ENCODE measurements at places on chromosomes 2 and 18. TPM values are rescaled to one million over a fixed set of nuclear protein-coding genes. Genes with fewer than 3 reads are reported as not detected.

DNA sequence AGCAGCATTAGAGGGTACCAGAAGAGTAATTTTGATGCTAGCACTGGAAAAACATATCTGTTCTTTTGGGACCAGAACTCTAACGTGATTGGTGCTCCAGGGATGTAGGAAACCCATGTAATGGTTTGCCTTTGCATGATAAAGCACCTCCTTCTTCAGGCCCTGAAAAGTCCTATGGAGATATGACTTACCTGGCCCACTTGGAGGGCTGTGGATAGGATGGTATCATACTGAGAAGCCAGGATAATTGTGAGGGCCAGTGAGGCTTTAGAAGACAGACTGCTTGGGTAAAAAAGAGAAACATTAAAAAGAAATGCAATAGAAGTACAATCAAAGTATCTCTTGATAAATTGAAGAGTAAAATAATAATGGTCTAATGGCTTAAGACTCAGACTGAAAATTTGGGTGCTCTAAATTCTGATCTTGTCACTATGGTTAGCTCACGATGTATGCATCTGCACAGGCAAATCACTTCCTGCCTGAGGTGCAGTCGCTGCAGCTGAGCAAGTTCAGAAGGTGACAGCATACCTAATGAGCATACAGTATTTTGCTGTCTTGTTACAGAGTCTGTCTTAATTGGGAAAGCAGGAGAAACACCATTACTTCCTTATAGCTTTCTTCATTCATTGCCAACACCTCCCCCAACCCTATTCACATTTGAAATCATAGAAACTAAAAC is 371.5 kb downstream of the NUP35 start:
- no peak for DNase-seq

DNA sequence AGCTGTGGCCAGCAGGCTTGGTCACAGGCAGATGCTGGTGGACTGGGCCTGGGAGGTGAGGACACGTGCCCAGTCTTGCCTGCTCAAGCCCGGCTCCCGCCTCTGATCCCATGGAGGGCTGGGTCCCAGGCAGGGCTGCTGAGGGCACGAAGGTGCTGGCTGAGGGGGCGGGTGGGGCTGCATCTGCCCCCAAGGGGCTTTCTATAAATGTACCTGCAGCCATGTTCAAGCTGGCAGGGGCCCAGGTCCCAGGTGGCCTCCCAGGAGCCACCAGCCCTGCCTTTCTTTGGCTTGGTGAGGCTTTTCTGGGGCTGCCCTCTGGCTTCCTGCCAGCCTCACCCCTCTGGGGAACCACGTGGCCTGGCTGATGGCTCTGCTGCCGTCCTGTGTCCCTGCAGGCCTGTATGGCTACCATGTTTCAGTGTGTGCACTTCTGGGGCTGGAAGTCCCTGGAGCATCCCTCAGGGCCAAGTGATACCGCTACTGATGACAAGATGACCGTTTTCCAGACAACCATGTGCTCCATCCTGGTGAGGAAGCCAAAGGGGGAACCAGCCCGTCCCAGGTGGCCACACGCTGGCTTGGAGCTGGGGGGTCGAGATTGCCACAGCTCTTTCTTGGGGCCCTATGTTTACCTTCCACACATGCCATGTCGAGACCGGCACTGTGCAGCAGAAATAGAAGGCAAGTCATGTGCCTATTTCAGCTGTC is 23.2 kb downstream of the HJURP start:
- no peak for DNase-seq

CNDP1 gene
- not detected for total RNA-seq

DNA sequence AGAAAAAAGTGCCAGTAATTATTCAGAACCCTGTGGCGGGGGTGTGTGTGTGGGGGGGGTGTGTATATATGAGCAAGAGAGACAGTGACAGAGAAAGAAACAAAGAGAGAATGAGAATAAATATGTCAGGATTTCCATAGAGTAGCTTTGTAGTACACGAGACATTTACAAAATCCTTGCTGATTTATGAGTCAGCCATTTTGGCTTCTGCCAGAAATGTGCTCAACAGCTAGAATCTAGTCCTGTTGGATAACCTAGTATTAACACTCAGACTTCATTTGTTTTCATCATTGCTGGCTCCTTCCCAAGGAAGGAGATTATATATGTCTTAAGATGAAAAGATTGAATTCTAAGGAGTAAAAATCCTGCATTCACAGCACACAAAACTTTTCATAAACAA is 140.5 kb upstream of the HNRNPA3 start:
- no peak for DNase-seq

DNA sequence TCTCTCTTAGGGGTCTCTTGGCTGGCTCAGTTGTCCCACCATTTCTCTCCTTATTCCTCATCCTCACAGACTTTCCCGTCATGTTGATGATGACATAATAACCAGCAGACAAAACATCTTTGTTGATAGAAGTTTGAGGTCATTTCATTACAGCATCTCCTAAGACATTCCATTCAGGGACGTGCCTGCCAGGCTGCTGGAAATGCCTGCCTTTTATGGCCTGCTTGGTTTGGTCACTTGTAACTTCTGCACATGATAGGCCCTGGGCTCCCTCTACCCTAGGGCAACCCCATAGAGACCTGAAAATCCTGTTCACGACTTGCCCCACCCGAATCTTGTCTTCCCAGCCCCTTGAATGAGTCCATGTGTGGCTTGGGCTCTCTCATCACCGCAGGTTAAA is 81.7 kb downstream of the SDC1 start:
- DNase-seq: peak; percentile 42

DNA sequence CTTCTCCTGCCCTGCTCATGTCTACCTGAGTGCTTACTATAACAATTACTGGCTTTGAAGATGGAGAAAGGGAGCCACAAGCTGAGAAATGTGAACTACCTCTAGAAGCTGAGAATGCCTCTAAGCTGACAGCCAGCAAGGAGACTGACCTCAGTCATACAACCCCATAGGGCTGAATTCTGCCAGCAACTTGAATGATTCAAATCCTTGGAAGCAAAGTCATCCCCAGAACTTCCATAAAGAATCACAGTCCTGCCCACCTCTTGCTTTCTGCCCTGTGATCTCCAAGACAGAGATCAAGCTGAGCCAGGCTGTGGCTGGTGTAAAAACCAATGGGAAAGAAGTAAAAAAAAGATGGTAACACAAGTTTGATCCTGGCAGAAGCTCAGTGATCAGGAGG is 288.2 kb upstream of the SPHKAP start:
- DNase-seq: no peak

Measured in H4 (cell line).